ENCODE measurements at places on chromosomes 5 and 9.

- no peak for DNase-seq
These were observed 713.6 kb downstream of the TLE4 start for GRCh38 chr9:80285326-80285725.

DNA sequence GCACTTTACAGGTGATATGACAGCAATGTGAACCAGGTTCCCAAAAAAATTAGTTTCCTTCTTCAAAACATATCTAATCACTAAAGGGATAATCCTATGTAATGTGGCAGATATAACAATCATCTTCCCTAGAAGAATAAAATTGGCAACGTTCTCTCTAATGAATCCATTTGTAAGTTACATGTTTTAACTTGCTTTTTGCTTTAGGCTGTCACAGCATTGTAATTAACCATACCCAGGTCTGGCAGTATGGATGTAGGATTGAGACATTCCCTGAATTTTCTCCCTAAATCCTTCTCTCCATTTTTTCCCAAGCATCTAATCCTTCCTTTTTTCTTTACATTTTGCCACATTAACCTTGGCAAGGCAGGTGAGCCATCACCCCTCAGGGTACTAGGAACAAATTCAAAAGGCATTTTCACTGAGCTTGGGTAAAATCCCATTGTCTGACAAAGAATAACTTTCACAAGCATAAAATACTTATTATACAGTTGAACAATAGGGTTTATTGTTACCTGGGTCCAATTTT is 548.3 kb downstream of the SEMA5A start:
- DNase-seq, result no peak

- DNase-seq, result no peak
These were observed 68.2 kb upstream of the TNFAIP8 start for GRCh38 chr5:119287547-119288111.

GRCh38 chr9:127761491-127761956 is 16.9 kb downstream of the SH2D3C start:
- DNase-seq, result no peak

GRCh38 chr9:75532233-75533050 is 358.0 kb upstream of the PCSK5 start:
- DNase-seq, result no peak

DNA sequence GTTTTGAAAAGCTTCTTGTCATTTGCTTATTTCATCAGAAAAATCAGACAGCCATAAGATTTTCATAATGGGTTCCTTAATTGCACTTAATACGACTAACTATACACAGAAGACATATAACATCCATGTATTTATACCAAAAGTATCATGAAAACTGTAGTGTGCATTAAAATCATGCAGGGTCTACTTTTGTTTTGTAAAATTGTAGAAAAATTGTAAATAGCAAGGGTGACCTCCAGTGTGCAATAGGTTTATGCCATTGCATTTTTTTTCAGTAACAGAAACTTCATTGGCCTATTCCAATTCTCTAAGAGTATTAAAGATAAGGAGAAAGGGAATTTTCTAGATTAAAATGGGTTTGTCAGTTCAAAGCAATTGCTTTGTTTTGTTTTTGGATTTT is 307.6 kb downstream of the KIAA0825 start:
- no peak for DNase-seq

- DNase-seq, result no peak
These were observed 68.9 kb upstream of the STXBP1 start for GRCh38 chr9:127543221-127543620.

DNA sequence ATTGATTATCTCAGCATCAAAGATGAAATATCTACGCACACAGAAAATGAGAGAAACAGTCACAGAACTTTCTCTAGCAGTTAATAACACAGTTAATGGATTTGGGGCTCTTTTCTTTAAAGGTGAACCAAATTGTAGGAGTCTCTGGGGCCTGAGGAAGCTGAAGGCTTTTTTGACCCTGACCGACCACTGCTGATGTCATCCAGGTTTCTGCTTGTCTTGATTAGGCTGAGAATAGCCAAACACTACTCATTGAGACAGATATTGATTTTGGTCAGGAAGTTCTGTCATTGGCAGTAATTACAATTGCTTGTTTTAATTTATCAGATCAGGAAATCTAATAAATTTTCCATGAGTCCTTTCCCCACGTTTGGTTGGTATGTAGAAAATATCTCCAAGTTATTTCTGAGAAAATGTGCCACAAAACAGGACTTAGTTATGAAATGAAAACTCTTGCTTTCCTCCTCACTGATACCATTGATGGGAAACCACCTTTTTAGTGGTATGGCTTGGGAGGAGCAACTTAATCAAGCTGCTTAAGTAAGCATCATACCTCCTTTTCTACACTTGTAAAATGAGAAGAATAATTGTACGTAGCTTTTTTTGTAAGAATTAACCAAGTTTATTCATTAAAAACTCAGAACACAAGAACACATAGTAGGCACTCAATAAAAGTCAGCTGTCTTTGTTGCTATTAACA is 19.7 kb downstream of the CARTPT start:
- DNase-seq, result no peak

DNA sequence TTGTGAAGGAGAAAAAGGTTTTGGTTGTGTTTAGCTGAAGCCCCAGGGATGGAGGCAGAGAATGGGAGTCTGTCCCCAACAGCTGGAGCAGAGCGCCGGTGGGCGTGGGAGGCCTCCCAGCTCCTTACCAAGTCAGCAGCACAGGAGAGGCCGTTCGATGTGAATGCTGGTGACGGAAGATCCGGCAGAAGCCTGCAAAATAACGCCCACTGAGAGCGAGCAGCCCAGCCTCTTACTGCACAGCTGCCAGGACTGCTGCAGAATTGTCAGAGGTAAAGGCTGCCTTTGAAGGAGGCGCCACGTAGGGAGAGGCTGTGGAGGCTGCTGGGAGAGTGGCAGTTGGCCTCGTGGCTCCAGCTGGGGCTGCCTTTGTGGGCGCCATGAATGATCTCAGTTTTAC is 26.2 kb downstream of the ANGPTL2 start:
- DNase-seq, result no peak

GRCh38 chr5:118224546-118224945 is 763.8 kb downstream of the DTWD2 start:
- no peak for DNase-seq

- DNase-seq, result no peak
These were observed 19.6 kb upstream of the FLT4 start for GRCh38 chr5:180668835-180669596.

- DNase-seq, result no peak
These were observed 5.0 kb upstream of the RNF44 start for GRCh38 chr5:176542135-176542595.

DNA sequence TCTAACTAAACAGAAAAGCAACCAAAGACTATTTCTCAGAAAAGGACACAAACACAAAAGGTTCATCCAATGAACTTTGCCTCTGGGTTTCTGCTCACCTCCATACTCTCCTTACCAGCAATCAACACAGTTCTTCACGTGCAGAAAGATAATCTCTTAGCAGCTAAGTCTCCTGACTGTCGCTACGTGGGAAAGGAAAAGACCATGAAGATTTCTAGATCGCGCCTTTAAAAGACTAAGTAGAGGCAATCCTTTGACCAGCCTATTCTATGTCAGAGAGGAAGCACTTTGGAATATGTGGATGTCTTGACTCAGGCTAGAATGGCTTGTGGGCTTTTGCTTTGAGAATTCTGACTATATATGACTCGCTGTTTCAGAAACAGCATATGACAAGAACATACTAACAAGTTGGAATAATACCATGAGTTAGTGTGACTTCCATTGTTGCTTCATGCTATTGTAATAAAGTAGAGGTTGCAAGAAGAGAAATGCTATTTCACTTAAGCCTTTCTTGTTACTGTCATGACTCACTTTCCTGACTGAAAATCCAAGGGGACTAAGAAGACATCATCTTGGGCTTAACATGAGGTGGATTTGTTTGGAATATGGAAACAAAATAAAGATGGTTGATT is 339.5 kb upstream of the RFX3 start:
- no peak for DNase-seq

- DNase-seq, result no peak
These were observed 2.0 kb upstream of the SPINK9 start for GRCh38 chr5:148333262-148333849.

- no peak for DNase-seq
These were observed 153.5 kb upstream of the TRPC7 start for GRCh38 chr5:136518814-136519213.

GRCh38 chr9:125391704-125392103 is 130.1 kb downstream of the GAPVD1 start:
- no peak for DNase-seq

GRCh38 chr5:152632360-152632759 is 227.3 kb upstream of the NMUR2 start:
- DNase-seq, result no peak

DNA sequence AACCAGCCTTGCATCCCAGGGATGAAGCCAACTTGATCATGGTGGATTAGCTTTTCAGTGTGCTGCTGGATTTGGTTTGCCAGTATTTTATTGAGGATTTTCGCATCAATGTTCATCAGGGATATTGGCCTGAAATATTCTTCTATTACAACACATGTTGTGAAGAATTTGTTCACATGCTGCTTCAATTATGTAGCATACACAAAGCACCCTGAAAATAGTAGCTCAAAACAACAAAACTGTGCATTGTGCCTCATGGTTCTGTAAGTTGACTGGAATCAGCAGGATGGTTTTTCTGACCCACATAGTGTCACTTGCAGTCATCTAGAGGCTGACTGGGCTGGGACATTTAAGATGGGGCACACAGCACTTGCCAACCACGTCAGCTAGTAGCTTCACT is 193.9 kb downstream of the SYK start:
- DNase-seq, result no peak

GRCh38 chr5:135386886-135387628 is 12.0 kb downstream of the MACROH2A1 start:
- DNase-seq, result no peak

DNA sequence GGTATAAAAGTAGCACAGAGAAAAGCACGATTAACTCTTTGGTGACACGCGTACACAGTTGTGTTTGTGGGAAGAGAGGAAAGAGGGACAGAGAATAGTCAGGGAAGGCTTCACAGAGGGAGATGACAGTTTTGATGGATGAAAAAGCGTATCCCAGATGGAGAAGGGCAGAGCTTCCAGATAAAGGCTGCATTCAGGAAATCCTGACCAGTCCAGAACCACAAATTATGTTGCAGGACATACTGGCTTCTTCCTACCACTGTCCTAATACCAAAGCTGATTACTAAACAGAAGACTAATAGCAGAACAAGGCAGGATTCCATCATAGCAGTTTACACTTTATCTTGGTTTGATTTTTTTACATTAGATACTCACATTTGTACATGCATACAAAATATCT is 34.5 kb downstream of the SLC31A2 start:
- no peak for DNase-seq

DNA sequence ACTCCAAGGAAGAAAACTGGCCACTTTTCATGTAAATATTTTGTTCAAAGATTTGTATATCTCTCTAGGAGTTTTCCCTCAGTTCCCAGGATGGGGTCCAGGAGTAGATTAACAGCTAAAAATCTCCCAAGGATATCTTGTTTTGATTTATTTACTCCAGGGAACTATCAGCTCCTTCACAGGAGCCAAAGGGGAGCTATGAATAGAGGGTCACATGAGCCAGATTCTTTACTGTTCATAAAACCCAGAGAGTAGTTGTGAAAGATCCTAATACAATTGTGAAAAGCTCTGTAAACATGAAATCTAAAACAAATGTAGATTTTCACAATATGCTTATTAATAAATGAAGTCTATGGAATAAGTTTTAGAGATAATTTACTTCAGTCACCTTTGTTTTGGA is 16.9 kb downstream of the DIMT1 start:
- no peak for DNase-seq

DNA sequence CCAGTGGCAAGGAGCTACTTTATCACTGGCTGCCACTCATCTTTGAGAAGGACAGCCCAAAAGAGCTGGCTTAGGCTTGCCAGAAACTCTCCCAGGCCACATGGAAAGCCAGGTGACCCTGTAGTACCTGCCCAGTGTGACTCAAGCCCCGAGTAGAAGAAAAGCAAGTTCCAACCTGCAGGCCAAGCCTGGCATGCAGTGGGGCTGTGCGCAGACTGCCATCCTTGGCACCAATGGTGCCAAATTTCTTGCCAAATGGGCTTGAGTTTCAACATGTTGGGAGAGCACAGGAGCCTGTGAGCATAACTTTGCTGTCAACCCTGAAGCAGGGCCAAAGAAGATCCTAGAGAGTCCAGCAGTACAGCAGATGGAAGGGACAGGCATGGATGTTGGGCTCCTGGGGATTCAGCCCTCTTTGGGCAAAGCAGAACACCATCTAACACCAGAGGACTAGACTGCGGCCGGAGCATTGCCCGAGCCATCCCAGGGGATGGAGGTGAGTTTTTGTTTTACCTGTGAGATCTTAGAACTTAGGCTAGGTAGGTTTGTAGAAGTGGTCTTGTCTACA is 27.3 kb upstream of the SHB start:
- no peak for DNase-seq

DNA sequence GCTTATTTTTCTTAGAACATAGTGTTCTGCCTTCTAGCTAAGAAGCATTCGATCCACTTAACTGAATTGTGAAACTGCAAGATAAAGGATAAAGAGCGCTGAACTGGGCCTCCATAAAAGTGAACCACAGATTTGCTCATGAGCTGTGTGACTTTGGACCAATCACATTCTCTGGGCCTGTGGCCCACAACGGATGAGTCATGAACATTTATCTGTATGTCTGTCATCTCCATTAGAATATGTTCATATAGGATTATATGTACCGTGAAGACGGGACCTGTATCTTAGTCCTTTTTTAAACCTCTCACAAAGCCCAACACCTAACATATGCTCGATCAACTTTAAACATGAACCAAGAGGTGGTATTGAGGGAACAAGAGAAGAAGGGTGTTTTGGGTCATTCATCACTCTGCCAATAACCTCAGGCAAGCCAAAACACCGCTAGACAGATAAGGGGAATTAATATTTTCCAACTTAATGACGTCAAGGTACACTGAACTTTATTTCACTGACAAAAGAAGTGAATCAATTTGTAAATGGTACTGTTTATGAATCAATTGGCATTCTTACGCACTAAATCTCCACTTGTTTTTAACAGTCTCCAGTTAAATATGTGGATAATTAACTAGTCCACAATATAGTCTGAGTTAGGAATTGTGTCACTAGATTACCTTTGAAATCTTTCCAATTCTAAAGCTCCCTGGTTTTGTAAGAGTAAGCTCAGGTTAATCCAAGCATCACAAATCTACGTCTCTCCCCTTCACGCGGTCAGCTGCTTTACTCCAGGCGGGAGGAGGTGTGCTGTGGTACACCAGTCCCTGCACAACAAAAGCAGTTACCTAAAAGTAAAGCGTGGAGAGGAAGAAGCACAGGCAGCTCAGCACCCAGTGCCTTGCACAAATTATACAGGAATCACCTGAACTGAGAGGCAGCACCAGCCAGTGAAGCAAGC is 1.6 kb downstream of the TMEM245 start:
- no peak for DNase-seq

- no peak for DNase-seq
These were observed 27.6 kb downstream of the NEURL1B start for GRCh38 chr5:172668594-172669071.

DNA sequence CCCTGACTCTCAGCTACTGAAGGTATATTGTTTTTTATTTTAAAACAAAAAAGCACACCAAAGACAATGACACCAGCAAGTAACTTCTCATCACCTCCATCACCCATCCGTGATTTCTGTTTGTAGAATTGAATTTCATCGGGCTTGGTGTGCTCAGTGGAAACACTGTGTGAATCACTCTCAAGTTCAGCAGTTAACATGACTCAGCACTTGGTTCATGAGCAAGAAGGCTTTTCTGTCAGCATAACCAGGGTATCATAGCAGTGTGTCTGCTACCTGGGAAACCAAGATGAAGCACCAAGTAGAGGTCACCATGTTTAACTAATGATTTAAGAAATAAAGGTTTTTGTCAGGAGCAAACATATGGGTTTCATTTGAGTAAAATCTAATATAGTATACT is 123.7 kb downstream of the INSYN2B start:
- DNase-seq, result no peak

GRCh38 chr5:172909931-172910502 is 49.2 kb upstream of the RPL26L1 start:
- DNase-seq, result no peak

Measured in NCI-H2081 treated with DMSO at 0.1 percent for 48 hours (cell line).